ENCODE measurements at places on chromosomes 4 and X.

- no peak for DNase-seq
Measured at GRCh38 chrX:118579417-118579816, 83.8 kb downstream of the DOCK11 start.

DNA sequence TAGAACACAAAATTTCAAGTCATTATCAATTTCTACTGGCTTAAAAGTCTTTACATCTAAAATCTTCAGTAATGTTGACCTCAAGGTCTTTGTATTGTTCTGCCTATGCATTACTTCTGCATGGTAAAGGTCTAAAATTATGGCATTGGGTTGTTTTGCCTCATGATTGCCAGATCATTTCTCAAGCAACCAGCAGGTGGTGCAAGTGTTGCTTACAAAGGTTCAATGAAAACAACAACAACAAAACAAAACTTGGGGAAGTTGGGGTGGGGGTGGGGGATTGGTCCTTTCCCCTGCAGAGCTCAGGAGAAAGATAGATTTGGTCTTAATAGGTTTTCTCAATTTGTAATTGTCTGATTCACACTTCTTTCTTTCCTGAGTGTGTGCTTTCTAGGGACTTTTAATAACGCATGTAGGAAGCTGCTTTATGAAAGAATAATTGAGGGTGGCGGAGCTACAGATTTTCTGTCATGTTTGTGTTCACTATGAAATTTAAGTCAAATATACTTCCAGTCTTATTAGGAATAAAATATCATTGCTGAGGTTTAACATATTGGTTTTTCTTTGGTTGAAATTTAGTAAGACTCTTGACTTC, 145.1 kb downstream of the COL4A5 start:
- DNase-seq: no peak

DNA sequence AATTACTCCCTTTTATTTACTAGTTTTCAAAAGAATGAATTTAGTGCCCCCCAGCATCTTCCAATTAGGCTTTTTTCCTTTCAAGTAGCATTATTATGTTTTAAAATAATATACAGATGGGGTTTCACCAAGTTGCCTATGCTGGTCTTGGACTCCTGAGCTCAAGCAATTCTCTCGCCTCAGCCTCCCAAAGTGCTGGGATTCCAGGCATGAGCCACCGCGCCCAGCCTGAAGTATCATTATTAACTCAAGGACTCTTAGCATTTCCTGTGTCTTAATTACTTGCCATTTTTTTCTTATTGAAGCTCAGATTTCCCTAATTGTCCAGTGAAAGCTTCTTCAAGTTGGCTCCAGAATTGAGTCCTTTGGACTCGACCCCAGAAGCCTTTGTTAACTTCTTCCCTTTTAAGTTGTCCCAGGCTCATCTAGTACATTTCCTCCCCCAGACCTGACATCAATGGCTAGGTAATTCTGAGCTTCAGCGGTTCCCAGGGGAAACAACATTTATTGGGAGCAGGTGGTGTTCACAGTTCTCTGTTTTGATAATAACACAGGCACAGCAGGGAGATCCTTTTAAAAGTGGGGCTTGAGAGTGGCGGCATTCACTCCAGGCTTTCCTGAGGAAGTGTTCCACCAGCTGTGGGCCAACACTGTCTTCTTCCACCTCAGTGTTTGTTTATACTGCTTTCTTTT, 10.0 kb downstream of the SAT1 start:
- no peak for DNase-seq

DNA sequence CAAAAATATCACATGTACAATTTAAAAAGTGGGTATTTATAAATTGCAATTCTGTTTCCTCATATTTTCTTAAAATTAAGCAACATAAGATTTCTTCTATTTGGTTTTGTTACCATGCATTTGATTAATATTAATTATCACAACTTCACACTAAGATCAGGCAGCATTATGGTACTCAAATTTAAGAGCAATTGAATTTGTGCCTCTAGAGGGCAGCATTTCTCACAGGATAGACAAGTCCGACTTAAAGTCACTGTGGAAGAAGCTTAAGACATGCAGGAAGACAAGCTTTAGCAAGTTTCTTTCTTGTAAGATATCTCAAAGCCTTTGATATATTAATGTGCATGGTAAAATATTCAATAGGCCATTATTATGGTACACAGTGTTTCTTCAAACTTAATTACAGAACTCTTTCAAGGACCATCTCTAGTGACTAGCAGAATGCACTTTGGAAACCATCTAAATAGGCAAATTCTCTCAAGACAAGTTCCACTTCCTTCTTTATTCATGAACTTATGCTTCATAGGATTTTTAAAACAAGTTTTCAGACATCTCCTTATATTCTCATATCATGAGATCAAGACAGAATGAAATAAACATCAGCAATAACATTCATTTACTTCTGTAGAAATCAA, 35.0 kb downstream of the FBXW7 start:
- DNase-seq: peak; percentile 74

- DNase-seq: no peak
Measured at GRCh38 chr4:1647432-1647831, 36.7 kb downstream of the FAM53A start.

DNA sequence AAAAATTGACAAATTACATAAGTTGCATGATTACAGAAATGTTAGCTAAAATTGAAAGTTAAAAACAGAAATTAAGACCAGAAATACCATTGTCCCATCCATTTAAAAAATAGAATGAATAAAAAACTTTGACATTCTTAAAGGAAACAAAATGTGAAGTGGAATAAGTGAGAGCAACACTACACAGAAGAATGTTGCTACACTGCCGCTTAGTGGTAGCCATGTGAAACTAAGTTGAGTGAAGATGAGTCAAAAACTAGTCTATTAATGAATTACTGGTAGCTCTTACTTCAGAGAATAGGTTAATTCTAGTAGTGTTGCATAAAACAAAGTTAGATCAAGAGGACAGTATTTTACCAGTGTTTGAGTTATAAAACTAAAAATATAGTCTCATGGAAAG, 571.0 kb upstream of the KLHL4 start:
- DNase-seq: no peak

DNA sequence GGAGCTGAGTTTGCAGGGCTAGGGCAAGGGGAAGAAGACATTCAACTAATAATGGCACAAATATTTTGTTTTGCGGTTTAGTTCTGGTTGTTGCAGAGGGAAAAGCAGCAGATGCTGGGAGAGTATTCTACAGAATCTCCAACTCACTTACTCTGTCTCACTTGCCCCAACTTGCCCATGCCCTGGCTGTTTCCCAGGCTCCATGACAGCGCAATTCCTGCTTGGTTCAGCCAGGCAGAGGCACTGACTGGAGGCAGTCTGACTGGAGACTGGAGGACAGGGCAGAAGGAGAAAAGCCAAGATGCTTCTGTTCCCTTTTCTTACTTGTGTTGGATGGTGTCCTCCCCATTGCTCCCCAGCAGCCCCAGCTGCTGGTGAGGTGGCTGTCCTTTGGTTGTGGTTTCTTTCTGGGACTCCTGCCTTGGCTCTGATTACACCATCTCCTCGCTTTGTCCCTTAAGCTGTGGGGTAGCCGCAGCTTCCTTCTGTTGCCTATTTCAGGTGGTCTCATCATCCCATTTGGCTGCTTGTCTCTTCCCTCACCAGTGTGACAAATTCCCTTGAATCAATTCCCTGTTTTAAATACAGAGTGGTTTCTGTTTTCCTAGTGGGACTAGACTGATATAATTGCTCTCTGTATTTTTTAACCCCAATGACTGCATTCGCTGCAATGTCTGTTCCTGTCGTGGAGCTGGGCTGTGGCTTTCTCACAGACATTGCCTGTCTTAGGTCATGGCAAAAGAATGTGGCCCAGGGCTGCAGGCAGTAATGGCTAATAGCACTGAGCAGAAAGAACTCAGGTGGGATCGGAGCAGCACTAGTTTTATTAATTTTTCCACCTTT, 24.2 kb upstream of the RASL11B start:
- DNase-seq: no peak

DNA sequence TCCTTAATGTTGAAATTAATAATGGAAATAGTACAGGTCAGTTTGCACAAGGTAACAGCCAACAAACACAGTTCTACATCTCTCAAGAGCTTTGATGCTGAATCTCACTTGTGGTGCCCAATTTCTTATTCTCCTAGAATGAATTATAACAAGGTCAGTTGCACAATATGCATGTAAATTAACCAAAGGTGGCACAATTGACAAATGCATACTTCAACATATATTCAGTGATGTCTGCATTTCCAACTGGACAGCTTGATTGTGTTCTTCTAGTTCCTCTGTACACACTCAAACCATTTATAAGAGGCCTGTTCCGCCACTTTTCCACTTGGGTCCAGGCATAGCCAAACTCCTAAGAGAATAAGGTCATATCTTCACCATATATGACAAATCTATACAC, 210.3 kb upstream of the EPHA5 start:
- DNase-seq: no peak

DNA sequence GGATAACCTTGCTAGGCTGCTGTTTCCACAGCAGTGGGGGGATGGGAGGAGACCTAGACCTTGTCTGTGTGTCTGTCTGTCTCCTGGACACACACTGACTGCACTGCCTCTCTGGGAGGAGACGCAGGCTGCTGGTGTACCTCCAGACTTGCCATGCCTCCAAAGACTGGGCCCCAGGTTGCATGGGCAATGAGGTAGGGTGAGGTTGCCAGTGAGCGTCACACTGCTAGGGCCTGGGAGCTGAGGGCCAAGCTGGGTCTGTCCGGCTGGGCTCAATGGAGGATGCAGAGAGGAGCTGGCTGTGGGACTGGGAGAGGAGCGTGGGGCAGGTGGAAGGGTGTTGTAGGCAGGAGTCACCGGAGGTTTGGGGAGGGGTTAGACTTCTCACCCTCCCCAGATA, 16.6 kb downstream of the MAGED2 start:
- no peak for DNase-seq

GRCh38 chr4:34181891-34182290, 2062.4 kb downstream of the ARAP2 start:
- DNase-seq: no peak

- no peak for DNase-seq
Measured at GRCh38 chr4:152038238-152038637, 277.4 kb upstream of the GATB start.

DNA sequence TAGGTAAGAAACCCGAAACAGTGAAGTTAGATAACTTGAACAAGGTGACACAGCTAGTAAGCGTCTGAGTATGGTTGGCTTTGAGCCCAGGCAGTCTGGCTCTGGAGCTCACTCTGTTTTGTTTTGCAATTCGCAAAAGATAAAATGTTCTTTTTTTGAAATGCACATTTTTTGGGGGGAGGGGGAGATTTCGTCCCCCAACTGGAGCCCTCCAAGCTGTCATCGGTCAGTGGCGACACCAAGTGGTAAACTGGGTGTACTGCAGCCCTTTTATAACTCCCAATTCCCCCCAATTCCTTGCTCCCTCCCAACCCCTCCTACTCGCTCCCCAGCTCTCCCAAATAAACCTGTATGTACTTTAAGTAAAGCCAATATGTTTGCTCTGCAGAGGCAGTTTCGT, 2.8 kb upstream of the CLCN5 start:
- no peak for DNase-seq

DNA sequence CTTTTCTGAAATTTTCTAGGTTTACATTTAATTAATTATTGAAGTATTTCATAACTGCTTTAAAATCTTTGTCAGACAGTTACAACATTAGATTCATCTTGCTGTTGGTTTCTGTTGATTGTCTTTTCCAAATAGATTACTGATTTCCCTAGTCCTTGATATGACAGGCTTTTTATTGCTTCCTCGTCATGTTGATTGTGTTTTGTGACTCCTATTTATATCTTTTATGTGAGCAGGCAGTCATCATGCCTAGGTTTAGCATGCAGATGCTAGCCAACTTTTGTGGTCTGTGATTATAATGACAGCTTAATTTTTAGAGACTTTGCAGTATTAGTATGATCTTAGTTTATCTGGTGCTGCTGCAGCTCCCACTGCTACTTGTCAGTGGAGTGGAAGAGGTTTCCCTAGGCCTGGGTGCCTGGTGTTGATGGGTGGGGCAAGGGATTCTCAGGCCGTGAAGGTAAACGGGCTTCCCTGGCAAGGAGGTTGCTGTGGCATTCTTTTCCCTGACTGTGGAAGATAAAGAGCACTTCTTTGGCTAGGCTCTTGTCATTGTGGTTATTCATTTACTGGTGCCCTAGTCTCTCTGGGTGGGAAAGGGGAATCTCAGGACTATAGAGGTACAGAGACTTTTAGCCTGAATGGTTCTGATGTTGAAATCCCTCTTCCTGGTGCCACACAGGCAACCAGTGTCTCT, 65.7 kb downstream of the SERPINA7 start:
- DNase-seq: no peak

DNA sequence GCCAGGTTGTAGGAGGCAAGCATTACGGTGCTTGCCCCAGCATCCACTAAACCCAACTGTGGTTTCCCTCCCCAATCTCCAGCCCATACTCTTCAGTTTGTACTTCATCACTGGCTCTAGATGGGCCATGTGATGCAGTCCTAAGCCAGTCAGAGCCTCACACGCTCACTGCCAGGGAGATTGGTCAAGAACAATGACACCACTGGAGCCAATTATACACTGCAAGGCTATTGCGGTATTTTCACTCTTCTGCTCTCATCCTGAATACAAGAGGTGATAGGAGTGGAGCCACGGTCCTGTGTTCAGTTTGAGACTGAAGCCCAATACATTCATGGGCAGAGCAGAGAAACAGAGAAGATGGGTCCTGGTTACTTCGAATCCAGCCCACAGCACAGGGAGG, 58.4 kb downstream of the SEPSECS start:
- no peak for DNase-seq

- no peak for DNase-seq
Measured at GRCh38 chr4:84502333-84502954, 3.4 kb upstream of the NKX6-1 start.

DNA sequence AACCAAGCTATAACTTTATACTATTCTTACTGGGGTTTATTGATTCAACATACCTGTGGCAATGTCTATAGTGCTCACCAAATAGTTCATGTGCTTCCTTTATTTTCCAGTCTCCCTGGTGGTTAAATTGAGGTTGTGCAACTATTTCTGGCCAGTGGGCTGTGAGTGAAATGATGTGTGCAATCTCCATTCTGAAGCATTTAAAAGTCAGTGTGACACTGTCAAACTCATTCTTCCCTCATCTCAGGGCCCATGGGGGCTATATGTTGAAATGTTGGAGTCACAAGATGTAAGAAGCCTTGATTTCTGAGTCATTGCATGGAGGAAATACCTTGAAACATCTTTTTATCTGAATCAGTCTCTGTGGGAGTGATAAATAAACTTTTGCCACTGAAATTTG, 414.3 kb upstream of the RPS6KA3 start:
- DNase-seq: no peak

DNA sequence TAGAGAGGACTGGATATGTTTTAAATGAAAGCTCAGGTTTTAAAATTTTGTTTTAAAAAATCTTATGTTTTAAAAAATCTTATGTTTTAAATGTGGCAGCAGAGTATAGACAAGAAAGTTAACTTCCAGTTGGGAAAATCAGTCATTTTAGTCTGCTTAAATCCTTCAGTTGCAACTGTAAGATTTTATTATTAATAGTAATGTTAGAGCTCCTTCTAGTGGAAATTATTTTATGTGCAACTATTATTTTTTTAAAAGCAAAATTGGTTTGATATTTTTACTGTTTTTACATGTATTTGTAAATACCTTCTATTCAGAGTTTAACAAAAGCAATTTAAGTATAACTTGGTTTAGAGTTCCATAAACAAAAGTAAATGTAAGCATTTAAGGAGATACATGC, 8.5 kb upstream of the NUDT6 start:
- DNase-seq: no peak
